ENCODE measurements at places on chromosomes 2 and 18.

DNA sequence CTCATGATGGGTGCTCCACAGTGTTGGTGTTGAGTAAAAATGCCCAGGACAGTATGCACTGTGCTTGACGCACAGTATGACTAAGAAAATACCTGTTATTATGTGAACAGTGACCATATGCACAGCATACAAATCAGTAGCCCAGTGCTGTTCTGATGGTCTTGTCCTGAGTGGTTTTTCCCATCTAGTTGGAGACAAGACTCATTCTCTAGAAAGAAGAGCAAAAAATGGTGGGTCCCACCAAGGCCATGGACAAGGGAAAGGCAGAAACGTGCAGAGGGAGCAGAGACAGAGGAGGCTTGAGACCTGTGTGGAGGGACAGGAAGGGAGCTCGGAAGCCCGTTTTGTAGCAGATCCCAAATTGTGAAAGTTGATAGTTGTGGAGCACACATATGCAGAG is 987 bp upstream of the SMIM21 start:
- DNase-seq: no peak

DNA sequence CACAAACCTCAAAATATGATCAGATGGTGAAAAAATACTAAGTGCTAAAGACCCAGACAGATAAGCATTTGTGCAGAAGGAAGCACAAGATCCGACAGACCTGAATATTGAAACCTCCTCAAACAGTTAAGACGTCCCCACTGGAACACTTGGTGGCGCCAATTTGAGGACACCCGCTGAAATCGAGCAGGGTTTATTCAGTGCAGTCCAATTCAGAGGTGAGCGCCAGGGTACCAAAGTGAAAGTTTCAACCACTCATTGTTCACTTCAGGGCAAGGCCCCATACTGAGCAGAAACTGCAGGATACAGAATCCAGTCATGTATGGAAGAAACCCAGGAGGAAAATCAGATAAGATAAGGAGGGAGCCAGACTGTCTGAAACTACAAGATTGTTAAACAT is 417.6 kb downstream of the LRRTM4 start:
- DNase-seq: no peak

- DNase-seq: no peak
Observed at GRCh38 chr2:17495590-17495989, 22.6 kb downstream of the RAD51AP2 start.

GRCh38 chr2:34387536-34387935 is 788.4 kb upstream of the FAM98A start:
- DNase-seq: no peak

- no peak for DNase-seq
Observed at GRCh38 chr2:98347298-98348065, 1.2 kb downstream of the CNGA3 start.

DNA sequence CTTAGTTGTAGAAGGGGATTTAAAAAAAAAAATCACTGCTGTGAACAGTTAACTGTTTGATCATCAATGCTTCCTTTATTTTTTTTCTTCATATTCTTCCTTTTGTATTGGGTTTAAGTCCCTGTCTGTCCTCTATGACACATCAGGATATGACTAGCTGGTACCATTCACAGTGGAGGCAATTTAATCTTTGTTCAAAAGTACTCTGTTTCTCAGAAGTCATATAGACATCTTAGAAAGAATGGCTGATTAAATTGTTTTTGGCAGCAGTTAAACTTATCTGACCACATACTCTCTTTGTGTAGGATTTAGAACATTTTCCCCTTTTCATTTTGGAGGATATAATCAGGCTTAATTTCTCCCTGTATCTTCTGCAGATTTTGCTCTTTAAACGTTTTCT is 807.8 kb upstream of the CDH2 start:
- DNase-seq: no peak

GRCh38 chr2:59018737-59019136 is 777.6 kb upstream of the FANCL start:
- DNase-seq: no peak

Measured in CD4-positive, alpha-beta T cell treated with Interleukin-4 for 4 hours (primary cell).